ENCODE measurements at places on chromosomes 6 and 20. TPM values are rescaled to one million over a fixed set of nuclear protein-coding genes. Genes with fewer than 3 reads are reported as not detected.

DNA sequence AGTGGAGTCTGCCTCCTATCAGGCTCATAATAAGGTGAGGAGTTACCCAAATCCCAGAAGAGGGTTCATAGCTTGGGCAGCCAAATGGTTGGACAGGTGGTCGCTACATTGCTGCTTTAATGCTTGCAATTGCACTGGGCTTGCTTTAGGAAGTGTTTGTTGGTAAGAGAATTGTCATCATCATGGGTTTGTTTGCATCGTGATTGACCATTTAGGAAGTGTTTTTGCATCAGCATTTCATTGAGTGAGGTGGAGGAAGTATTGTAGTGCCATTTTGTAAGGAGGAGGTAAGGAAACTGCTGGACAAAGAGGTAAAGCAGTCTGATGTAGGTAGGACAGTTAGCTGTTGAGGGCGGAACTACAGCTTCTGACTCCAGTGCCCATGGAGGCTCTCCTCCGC is 101.5 kb downstream of the ARID1B start:
- no peak for DNase-seq
- no peak overlapping the region for H3K4me3 ChIP-seq
- H3K27me3 ChIP-seq = no peaks in the 10 kb centered on the region
- peaks cover 21% of the 10 kb centered on the region for H3K4me1 ChIP-seq

- no peak for DNase-seq
- H3K4me3 ChIP-seq = no peak overlapping the region
- H3K27me3 ChIP-seq = no peaks in the 10 kb centered on the region
- no peak overlapping the region for H3K27ac ChIP-seq
Observed at GRCh38 chr20:53210931-53211330, 238.8 kb downstream of the TSHZ2 start.

DNA sequence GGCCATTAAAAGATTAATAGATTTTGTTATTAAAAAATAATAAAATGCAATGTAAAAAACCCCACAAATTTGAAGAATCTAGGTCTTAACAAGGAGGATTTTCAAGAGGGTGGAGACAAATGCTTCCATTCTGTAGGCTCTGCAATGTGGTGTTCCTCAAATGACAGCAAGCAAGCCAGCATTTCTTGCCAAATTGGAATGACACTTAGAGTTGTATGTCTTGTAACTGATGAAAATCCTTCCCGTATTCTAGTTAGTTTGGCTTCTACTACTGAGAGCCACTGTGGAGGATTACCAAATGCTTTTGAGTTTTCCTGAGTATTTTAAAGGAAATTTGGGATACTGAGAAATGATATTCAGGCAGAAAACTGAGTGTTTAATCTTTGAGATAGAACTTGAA is 1225.5 kb upstream of the CITED2 start:
- H3K27me3 ChIP-seq = no peaks in the 10 kb centered on the region
- H3K4me1 ChIP-seq = no peaks in the 10 kb centered on the region
- no peaks in the 10 kb centered on the region for H3K36me3 ChIP-seq
- no peak overlapping the region for H3K4me3 ChIP-seq

The CPXM1 gene
- total RNA-seq = 0.90 TPM

- H3K27me3 ChIP-seq = no peaks in the 10 kb centered on the region
- DNase-seq = no peak
- H3K4me3 ChIP-seq = no peak overlapping the region
- H3K27ac ChIP-seq = no peak overlapping the region
Observed at GRCh38 chr6:103273048-103273447, 1586.7 kb downstream of the HACE1 start.

DNA sequence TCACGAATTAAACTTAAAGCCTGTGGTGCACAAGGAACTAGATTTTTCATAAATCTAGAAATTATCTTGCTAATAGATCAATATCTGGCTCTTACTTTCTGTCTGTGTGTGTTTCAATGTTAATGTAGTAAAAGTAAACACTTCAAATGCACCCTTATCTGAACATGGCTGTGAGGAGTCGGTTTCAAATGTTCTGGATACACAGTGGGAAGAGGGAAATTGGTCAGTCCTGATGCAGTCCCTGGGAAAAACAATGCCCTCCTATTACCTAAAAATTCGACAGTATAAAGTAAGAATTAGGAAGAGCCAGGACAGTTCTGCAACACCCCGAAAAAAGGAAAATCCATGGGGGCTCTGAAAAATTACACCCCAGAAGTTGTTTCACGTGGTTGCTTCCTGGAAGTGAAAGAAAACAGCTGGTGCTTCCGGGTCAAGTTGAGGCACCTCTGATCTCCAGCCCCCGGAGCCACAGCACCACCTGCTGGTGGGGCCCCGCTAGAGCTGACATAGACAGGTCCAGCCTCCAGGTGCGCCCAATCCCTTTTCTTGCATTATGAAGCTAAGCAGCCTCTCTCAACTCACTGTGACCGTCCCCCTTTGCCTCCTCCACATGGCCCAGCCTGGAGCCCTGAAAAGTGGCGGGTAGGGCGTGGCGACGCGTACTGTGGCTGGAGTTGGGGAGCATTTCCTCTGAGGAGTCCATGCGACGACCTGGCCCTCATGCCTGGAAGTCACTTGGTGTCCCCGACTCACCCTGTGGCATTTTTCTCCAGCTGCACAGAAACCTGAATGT is 8.3 kb downstream of the SEMG2 start:
- no peak overlapping the region for H3K27ac ChIP-seq
- H3K4me1 ChIP-seq = no peaks in the 10 kb centered on the region
- no peak for DNase-seq
- no peaks in the 10 kb centered on the region for H3K36me3 ChIP-seq
- H3K4me3 ChIP-seq = no peak overlapping the region
- no peaks in the 10 kb centered on the region for H3K27me3 ChIP-seq

DNA sequence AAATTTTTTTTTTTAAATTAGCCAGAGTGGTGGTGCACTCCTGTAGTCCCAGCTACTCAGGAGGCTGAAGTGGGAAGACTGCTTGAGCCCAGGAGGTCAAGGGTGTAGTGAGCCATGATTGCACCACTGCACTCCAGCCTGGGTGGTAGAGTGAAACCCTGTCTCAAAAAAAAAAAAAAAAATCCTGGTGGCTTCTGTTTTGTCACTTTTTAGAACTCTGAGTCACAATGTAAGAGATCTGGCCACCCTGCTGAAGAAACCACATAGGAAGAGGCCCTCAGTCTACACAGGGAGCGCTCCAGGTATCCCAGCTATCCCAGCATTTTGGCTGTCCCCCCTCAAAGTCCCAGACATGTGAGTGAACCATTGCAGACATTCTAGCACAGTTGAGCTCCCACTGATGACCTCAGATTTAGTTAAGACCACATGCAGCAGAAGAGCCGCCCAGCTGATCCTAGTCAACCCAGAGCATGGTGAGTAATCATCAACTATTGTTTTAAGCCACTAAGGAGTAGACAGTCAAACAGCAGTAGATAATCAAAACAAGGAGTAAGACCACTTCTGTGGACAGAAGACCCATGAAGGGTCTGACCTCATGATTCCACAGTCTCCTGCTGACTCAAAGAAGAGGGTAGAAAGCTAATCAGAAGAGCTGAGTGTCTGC is 12.7 kb upstream of the ARFGEF2 start:
- peak overlapping the region; percentile 34 for H3K27ac ChIP-seq
- H3K27me3 ChIP-seq = no peaks in the 10 kb centered on the region
- peaks cover 51% of the 10 kb centered on the region for H3K4me1 ChIP-seq

The HTR1B gene
- not detected for total RNA-seq

The FOXF2 gene
- total RNA-seq = not detected

The CST2 gene
- total RNA-seq = not detected

DNA sequence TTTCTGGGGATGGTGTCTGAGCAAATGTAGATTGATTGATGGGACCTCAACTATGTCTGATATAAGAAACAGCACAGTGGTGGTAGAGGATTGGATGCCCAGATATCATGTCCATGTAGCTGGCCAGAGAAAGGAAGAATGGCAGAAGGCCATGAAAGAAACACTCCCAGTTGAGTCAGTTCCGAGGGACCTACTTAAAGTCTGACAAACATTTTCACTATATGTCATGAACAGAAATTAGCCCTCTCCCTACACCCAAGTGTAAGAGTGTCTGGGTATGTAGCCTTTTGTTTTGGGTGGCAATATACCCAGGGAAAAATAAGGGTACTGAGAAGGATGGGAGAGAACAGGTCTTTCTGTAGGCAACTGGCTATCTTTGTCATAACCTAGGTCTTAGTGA is 434.2 kb downstream of the BCKDHB start:
- no peaks in the 10 kb centered on the region for H3K36me3 ChIP-seq
- H3K27me3 ChIP-seq = no peaks in the 10 kb centered on the region
- H3K27ac ChIP-seq = no peak overlapping the region
- DNase-seq = no peak
- H3K4me1 ChIP-seq = no peaks in the 10 kb centered on the region

- 0 out of 2 replicates have a peak, but pooled peaks cover 5% of the 10 kb centered on the region for H3K27me3 ChIP-seq
- DNase-seq = no peak
- H3K36me3 ChIP-seq = no peaks in the 10 kb centered on the region
- H3K4me1 ChIP-seq = no peaks in the 10 kb centered on the region
Observed at GRCh38 chr6:169828176-169828575, 76.8 kb downstream of the ERMARD start.

- H3K4me3 ChIP-seq = no peak overlapping the region
- H3K4me1 ChIP-seq = no peaks in the 10 kb centered on the region
Observed at GRCh38 chr6:13147376-13147775, 181.0 kb downstream of the TBC1D7 start.

DNA sequence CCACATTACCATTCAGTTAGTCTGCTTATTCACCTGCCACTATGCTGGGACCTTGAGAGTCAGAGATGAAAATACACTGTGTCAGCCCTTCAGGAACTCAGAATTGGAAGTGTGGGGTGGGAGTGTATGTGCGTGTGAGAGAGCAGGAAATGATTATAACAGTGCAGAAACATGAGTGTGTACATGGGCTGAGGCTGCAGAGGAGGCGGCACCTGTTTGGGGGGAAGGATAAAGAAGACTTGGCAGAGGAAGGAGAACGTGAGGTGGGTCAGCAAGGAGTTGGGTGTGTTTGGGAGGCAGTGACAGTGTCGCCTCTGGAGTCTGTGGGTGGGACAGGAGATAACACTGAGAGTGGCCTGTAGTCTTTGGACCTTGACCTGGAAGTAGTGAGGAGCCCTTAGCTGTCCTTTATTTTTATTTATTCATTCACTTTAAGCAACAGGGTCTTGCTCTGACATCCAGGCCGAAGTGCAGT is 3.1 kb downstream of the CHMP4B start:
- H3K4me3 ChIP-seq = peak overlapping the region; percentile 97
- peaks cover 4% of the 10 kb centered on the region for H3K4me1 ChIP-seq
- no peak overlapping the region for H3K27ac ChIP-seq
- H3K27me3 ChIP-seq = no peaks in the 10 kb centered on the region
- no peak for DNase-seq
- peaks cover 8% of the 10 kb centered on the region for H3K36me3 ChIP-seq

The PTPRT gene
- total RNA-seq = 0.03 TPM

DNA sequence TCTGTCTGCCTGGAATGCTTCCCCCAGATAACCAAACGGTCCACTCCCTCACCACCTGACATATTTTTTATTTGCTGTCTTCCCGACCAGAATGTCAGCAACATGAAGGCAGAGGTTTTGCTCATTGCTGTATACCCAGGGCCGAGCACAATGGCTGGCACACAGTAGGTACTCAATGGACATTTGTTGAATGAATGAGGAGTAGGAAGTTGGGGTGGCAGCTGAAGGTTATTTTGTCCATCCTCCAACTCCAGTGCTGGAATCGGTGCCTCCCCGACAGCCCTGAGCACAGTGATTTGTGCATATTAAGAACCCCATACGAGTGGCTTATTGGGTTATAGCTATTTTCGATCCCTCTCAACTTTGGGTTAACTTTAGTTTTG is 10.3 kb downstream of the DUSP15 start:
- no peaks in the 10 kb centered on the region for H3K36me3 ChIP-seq
- no peak for DNase-seq
- peaks cover 10% of the 10 kb centered on the region for H3K4me1 ChIP-seq
- H3K27ac ChIP-seq = no peak overlapping the region
- no peaks in the 10 kb centered on the region for H3K27me3 ChIP-seq

DNA sequence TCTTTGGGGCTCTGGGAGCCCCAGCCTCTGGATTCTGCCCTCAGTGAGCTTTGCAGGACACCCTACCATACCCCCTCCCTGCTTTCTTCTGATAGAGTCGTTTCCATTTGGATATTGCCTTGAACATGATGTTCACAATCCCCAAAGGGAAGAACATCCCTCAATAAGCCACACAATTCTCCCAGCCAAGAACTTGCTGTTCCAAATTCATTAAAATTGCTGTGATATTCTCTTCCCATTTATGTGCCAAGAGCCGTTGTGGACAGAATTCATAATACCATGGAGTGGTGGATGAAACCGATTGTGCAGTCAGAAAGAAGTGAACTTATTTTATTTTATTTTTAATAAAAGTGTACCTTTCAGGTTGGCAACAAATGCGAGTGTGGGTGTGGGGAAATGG is 95.8 kb downstream of the DHX35 start:
- no peak overlapping the region for H3K27ac ChIP-seq
- H3K36me3 ChIP-seq = no peaks in the 10 kb centered on the region
- no peaks in the 10 kb centered on the region for H3K4me1 ChIP-seq
- H3K4me3 ChIP-seq = no peak overlapping the region
- DNase-seq = no peak

DNA sequence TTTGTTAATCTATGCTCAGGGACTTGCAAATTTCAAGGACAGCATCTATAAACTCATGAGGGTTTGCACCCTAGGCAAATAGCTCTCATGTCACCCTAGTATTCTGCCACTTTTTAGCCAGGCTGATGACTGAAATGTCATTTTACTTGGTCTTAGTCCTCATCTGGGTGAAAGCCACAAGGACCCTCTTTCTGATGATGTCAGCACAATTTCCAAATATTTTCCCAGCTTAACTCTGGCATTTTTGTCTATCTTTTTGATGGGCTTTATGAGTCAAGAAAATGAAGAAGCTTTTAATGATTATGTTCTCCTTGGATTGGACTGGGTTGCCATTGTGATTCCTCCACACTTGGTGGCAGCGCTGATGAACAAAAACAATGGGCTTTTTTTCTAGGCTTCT is 420.1 kb upstream of the BTBD3 start:
- no peak overlapping the region for H3K27ac ChIP-seq
- H3K4me3 ChIP-seq = no peak overlapping the region
- no peaks in the 10 kb centered on the region for H3K4me1 ChIP-seq
- DNase-seq = no peak

DNA sequence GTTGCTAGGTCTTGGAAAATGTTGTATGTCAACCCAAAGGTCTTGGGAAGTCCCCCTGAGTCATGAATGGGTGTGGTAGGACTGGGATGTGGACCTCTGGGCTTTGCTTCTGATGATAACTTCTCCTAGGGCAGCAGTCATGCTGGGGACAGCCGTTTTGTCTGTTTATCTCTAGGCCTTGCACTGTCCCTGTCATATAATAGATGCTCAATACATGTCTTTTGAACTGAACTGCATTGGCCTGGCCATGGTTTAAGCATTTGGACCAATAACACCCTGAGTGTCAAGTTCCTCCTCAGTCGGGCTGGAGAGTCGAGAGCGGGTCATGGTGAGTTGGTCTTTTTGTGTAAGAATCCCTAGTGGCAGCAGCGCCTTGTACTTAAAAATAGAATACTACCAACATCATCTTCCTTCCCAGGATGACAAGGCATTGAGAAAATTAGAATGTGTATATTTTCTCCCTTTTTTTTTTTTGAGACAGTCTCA is 43.1 kb downstream of the E2F3 start:
- H3K27ac ChIP-seq = no peak overlapping the region
- peaks cover 12% of the 10 kb centered on the region for H3K36me3 ChIP-seq

The NOTCH4 gene
- total RNA-seq = 1.7 TPM

The NR2E1 gene
- not detected for total RNA-seq

Data from GM12878 (cell line).